ENCODE measurements at places on chromosomes 16 and 17.

- no peak for DNase-seq
Measured at GRCh38 chr17:39763051-39763820, 25.5 kb downstream of the GRB7 start.

GRCh38 chr16:54526916-54527315 lies 240.3 kb upstream of the IRX3 start:
- no peak for DNase-seq

DNA sequence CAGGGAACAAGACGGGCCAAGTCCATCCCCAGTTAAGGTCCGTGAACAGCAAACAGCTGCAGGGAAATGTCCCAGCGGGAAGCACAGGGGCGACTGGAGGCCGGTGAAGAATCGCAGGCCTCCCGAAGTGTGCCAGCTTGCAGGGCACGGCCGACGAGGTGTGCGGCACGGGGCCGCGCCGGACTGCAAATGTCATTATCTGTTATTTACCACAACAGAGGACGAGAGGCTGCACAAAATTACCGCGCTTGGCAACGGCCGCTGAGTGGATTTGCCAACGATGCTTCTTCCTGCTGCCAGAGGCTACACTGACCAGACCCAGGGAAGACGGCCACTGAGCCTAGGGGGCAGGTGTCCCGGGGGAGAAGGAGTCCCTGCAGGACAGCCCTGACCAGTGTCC lies 53.1 kb downstream of the RPH3AL start:
- no peak for DNase-seq

DNA sequence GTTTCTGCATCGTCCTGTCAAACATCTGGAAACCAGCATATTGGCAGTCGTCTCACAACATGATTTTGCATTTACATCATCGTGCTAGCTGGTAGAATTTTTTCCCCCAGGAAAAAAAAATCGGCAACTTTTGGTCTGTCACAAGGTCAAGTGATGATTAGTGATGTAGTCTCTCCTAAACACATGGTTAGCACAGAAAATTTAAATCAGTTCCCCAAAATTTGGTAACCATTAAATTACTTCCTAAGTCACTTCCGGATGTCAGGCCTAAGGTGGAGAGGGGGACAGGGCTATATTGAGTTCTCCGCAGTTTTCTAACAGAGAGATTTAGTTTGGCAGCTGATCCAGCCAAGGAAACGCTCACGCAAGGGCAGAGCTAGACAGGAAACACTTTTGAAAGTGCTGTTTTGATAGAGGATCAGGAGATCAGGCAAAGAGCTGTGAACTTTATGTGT lies 271.0 kb upstream of the TBX2 start:
- no peak for DNase-seq

Measured in effector CD4-positive, alpha-beta T cell (primary cell).